Right renal cortex interstitium (tissue), 3 donors: ENCODE measurements at places on chromosomes 7 and 10. TPM values are rescaled to one million over a fixed set of nuclear protein-coding genes. Genes with fewer than 3 reads are reported as not detected.

DNA sequence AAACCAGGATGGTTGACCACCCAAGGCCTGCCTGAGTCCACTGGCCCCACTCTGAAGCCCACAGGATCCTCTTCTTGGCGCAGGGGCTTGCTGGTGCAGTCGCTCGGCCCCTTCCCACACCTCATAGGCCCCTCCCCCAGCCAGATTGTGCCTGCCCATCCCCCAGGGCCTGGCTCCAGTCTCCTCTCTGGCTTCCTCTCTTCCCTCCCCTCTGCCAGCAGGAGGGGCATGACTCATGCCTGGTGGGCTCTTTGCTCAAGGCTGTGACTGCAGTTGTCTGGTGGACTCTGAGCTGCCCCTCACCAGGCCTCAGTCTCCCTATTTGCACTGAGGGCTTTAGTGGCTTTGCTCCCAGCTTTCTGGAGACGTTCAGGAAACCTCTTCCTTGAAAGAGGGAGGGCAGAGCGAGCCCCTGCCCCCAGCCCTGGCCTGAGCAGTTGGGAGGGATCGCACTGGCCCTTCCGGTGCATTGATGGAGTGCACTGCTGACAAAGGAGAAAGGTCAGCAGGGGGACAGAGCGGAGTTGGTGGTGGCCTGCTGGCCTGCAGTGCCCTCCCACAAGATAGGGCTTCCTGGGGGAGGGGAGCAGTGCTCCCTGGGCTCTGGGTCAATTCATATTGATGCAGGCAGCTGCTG lies 60.7 kb downstream of the ZMIZ1 start:
- DNase-seq = no peak

- no peak for DNase-seq
Observed at GRCh38 chr7:102991540-102992214, 78.9 kb downstream of the LRRC17 start.

DNA sequence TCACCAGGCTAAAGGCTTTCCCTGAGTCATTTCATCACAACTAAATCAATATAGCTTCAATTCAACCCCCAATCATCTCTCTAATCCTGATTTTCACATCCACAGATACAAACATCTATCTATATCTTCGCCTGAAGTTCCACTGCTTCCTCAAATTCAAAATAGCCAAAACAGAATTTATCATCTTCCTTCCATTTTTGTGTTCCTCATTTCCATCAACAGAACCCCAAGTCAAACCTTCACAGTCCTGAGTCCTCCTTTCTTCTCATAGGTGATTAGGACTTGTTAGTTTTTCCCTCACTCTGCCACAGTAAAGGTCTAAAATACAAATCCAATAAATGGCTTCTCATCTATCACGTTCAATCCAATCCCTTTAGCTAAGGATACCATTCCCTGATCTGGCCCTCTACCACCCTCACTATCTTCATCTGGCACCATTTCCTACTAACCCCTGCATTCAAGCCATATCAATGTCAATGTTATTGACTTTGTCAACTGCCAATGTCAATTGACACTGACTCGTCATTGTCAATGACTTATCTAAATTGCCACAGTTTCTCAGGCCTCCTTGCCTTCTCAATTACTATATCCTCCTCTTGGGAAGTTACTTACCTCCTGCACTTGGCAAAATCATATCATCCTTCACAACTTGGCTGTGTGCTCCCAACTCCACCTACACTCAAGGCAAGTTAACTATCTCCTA lies 2.6 kb downstream of the HYCC1 start:
- no peak for DNase-seq

Gene MSS51
- polyA plus RNA-seq = 1.8 TPM

Gene STEAP1B
- polyA plus RNA-seq = 2.0 TPM

GRCh38 chr10:73763343-73763742 lies 18.5 kb upstream of the CHCHD1 start:
- no peak for DNase-seq

Gene IRF5
- 7.2 TPM for polyA plus RNA-seq

GRCh38 chr10:47173929-47174442 lies 126.0 kb upstream of the GDF10 start:
- no peak for DNase-seq

Gene TMEM130
- polyA plus RNA-seq = 6.6 TPM

DNA sequence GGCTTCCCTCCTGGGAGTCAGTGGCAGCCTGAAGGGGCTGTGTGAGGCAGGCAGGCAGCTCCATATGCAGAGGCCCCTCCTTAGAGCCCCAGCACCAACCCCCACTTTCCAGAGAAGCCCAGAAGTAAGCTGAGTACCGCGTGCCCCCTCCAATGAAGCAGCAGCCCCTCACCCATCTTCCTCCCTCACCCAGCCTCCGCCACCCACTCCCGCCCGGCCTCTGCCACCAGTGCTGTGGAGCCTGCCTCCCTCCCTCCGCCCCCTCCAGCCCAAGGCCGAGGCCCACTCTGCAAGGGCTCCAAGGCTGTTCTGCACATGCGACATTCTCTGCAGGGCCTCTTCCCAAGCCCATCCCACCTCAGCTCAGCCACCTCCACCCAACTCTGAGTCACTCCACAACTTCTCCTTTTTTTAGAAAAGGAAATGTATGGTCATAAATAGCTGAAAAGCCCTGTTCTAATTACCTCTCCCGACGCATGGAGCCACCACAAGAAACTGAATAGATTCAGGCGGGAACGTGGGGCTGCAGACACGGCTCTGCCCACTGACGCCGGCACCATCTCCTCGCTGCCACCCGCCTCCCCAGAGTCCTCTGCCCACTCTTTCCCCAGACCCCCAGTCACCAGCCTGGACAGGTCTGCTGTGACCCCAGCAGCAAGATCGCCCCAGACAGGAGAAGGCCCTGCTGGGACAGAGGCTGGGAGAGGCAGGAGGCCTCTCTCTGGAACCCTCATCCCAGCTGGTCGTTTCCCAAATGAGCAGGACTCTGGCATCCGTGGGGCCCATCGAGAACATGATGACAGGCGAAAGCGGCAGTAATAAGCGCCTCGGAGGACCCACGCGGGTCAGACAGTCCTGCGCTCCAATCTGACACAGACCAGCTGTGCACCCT lies 213.9 kb downstream of the MAD1L1 start:
- DNase-seq = no peak

Gene MSMB
- not detected for polyA plus RNA-seq

DNA sequence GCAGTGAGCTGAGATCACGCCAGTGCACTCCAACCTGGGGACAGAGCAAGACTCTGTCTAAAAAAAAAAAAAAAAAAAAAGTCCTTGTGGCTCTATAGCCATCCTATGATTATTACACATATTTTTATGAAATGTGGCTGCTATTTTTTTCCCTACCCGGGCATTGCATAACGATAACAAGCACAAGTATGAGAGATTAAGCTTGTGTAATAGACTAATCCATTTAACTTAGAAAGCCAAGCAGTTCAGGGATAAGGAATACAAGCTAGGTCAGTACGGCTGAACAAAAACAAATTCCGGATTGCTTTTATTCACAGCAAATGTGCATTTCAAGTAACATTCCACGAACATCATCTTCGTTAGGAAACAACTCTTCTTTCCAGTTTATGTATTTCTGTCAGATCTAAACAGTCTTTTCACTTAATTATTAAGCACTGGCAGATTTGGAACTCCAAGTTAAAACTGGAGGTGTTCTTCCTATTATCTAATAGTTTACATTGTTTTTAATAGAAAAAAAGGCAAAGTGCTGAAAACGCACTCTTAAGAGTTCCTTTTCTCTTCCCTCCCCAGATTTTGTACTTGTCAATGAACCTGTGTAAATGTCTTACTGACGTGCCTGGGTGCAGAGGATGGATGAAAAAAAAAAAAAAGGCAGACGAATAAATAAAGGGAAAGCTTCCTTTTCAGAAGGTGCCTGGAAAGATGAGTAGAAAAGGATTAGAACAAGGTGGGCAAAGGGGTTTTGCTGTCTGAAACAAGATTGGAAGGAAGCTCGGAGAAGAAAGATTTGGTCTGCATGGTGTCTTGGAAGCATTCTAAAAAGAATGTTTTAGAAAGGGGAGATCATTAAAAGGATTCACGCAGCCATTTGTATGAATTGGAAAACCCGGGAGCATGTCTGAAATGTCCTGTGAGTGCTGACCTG lies 81.1 kb downstream of the PRTFDC1 start:
- DNase-seq = no peak

- no peak for DNase-seq
Observed at GRCh38 chr10:85447690-85448089, 918.9 kb downstream of the GRID1 start.

GRCh38 chr7:24981171-24981951 lies 1.4 kb upstream of the OSBPL3 start:
- DNase-seq = no peak

Gene C10orf143
- polyA plus RNA-seq = 6.2 TPM

DNA sequence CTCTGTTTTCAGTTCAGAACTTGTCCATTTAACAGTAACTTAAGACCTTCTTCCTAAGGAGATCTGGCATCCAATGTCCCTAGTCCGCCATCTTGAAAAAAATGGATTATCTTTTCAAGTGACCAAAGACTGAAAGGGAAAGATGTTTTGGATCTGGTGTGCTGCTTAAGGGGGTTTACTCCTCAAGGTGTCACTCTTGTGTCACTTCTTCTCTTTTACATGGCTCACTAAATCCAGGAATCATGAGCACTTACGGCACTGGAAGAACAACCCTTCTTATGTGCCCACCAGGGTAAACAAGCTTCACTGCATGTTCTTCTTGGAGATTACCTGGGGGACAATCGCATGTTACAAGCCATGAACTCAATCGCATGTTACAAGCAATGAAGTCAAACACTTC lies 43.7 kb downstream of the ANXA8 start:
- DNase-seq = no peak

Gene FAM25G
- not detected for polyA plus RNA-seq

Gene COL13A1
- 19.5 TPM for polyA plus RNA-seq

Gene CDHR3
- 4.8 TPM for polyA plus RNA-seq

- DNase-seq = no peak
Observed at GRCh38 chr10:14499601-14499904, 168.8 kb upstream of the FRMD4A start.

DNA sequence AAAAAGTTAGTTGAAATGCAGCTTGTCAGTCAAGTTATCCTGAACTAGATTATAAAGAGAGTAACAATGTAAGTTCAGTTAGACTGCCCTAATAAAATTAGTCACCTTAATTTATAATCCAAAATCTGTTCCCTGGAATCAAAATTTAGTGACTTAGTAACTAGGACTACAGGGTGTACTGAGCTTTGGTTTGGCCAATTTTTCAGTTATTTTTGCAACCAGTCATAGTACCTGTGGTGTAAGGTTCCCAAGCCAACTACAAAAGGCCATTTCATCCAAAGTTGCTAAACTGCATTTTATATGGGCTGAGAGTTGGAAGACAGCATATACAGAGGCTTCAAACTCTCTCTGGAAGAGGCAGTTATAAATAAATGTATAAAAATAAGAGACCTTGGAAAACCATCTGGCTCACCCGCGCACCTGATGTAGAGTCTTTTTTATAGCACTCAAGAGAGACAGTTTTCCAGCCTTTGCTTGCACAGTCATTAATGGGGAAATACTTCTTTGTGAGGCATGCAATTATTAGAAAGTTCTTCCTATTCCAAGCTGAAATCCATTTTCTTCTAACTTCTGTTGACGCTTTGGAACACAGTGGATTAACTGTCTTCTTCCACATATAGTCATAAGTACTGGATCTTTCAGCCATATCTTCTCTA lies 59.2 kb downstream of the PUS7 start:
- DNase-seq = no peak

- no peak for DNase-seq
Observed at GRCh38 chr10:112821038-112821437, 129.0 kb upstream of the TCF7L2 start.

GRCh38 chr10:95260397-95260881 lies 30.4 kb downstream of the PDLIM1 start:
- DNase-seq = no peak

GRCh38 chr7:1141651-1142050 lies 18.3 kb downstream of the ZFAND2A start:
- DNase-seq = no peak

Gene CDC14C
- polyA plus RNA-seq = not detected

- DNase-seq = no peak
Observed at GRCh38 chr7:107394831-107395230, 75.0 kb upstream of the GPR22 start.

DNA sequence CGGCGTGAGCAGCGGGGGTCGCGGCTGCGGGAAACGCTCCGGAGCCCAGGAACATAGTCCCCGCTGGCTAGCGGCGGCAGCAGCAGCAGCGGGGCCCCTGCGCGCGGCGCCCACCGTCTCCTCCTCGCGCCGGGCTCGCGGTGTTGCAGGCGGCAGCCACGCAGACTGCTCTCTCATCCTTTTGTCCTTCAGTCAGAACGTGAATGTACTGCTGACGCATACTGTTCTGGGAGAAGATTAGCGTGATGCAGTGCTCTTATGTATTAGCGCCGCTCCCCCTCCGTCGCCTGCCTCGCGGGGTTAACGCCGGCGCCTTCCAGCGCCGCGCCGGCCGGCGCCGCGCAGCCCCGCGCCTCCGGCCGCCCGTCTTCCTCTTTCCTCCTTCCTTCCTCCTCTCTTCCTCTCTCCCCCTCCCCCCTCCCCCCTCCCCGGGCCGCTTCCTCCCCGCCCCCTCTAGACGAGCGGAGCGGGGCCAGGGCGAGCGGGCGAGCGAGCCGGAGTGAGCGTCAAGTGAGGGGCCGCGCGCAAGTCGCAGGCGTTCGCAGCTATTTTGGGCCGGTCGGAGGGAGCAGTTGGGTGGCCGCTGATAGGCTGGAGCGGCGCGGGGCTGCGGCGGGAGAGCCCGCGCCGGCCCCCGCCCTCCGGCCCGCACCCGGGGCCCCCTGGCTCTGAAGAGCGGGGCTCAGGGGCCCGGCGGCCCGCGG lies 816 bp upstream of the LRRC4 start:
- no peak for DNase-seq

DNA sequence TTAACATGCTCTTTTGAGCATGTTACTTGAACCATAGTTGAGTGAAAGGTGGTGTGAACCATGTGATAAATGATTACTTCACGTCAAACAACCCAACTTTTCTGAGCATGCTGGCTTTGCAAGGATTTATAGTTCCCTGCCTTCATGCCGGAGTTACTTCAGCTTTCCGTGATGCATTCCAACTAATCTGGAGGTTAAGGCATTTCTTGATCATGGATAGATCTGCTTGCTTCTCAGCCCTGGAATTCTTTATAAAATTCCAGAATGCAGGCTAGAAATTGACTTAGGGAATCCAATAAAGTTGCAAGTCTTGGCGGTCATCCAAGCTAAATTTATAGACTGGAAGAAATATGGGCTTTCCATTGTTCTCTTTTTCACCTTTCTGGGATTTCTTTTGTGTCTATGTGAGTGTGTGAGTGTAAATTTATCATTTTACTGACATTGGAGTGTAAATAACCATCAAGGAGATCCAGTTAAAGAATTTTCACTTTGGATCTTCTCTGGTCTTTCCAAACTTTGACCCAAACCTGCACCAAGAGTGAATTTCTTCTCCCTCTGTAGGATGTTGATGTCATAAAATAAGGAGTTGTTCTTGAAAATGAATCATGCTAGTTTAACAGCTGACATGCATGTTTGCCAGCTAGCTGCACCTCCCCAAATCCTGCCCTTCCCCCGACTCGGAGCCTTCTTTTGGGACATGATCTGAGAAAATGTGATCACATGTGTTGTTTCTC lies 289.0 kb downstream of the TWIST1 start:
- no peak for DNase-seq

DNA sequence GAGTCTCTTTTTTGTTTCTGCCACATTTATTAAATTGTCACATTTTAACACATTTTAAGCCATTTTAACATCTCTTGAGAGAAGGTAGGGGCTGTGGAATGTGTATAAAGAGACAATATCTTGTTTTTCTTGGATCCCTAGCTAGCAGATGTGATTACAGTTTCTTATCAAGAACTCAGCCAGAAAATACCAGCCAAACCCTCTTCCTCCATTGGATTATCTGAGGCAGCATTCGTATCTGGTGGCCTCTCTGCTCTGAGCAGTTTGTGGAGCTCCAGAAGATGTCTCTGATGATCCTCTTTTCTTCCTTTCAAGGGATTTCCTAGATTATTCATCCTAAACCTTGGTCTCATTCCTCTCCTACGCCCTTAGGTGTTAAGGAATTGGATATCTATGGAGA lies 35.3 kb upstream of the PFKFB3 start:
- no peak for DNase-seq
